ENCODE measurements at places on chromosomes 16 and 17.

DNA sequence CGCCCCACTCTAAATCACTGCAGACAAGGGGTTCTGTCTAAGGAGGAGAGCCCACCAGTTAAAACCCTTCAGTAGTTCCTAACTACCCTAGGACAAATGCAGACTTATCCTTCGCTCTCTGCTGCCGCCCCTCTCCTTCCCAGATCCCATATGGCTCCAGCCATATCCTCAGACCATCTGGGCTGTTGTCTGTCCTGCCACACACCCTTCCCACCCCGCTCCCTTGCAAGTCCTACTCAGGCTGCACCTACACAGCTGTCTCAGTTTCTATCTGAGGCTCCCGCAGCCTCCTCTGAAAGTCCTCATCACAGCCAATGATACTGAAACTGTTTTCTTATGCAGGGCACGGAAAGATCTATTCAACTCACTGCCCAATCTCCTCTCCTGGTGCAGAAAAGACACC, 720 bp upstream of the BCKDK start:
- no peak for DNase-seq

DNA sequence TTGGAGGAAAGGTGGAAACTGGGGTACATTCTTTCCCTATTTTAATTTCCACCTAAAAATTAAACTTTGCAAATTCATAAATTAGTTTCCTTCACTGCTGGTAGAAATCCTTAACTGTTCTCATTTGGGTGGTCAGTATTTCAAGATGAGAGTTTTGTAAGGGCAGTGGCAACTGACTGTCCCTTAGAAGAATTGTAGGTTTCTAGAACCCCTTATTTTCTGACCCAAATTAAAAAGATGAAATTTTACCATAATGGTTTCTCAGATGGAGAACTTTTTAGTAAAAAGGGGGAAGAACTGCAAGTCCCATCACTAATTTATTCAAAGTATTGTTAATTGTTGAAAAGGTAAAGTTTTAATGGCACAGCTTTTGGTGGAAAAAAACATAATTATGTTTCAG, 5.6 kb downstream of the IGF2BP1 start:
- no peak for DNase-seq

DNA sequence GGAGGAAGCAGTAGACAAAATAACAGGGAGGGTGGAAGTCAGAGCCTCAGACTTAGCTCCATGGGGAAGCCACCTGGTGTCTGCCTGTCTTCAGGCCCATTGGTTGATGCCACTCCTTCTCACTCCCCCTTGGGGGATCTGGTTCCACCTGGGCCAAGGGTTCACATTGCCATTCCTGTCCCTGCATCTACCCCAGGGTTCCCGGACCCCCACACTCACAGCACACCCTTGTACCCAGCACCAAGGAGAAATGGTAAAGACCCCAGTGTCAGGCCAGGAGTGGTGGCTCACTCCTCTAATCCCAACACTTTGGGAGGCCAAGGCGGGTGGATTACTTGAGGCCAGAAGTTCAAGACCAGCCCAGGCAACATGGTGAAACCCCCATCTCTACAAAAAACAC, 1.0 kb upstream of the CA7 start:
- no peak for DNase-seq

- no peak for DNase-seq
Observed at GRCh38 chr17:55157165-55157564, 107.6 kb upstream of the HLF start.

DNA sequence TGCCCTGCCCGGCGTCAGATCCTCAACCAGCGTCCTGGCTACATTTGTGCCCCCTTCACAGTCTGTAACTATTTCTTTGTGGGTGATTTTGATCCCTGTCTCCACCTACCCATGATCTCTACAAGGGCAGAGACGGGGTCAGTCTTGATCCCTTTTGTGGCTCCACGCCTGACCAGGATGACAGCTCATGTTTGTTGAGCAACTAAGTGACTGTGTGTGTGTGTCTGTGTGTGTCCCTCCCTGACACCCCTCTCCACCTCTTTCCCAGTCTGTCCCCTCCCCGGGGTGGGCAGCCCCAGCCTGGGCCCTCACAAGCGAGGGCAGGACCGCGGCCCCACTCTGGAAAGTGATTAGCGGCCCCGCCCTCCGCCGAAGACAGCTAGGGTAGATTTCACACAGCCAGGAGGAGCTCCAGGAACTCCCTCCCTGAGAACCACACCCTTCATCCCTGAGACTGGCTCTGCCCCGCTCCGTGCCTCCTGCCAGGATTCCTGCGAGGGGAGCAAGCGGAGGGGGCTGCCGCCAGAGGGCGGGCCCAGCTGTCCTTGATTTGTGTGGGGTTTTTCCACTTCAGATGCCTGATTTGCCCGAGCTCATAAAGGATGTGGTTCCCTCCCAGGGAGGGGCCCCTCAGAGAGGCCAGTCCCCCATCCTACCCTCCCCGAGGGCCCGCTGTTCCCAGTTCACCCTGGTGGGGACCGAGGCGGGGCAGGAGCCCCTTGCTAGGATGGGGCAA, 5.3 kb upstream of the HS3ST6 start:
- no peak for DNase-seq
